ENCODE measurements at places on chromosomes 2 and 18.

- no peak for DNase-seq
Observed at GRCh38 chr2:78486565-78486964, 538.9 kb upstream of the REG3G start.

GRCh38 chr18:24246143-24246542 lies 107.3 kb downstream of the CABYR start:
- no peak for DNase-seq

GRCh38 chr2:133790711-133791110 lies 222.4 kb upstream of the NCKAP5 start:
- no peak for DNase-seq

DNA sequence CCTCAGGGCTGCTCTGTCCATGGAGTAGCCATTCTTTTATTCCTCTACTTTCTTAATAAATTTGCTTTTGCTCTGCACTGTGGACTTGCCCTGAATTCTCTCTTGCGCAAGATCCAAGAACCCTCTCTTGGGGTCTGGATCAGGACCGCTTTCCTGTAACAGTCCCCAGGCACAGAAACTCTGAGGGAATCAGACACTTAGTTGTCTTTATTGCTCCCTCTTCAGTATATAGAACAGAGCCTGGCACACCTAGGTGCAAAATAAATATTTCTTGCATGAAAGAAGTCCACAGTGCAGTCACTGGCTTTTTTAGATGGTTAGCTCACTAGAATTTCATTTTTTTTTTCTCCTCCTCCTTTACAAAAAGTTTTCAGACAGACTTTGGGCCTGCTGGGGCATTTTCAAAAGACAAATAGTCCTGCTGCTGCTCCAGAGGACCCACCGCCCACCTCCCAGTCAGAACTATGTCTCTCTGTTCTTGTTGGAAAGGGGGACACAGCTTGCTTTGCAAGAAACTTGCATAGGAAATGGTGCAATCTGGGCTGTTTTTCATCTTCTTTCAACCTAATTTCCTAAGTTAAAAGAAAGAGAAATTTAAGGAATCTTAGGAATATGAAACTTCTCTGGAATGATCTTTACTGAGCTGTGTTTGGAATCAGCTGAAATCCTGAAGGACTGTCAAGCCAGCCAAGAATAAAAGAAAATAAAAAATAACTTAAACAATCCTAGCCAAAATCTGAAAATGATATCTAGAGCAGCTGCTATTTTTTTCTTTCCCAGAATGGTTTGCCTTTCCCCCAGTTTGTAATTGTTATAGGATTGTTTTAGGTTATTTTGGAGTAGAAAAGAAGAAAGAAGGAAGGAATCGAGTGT lies 31.7 kb upstream of the MAP4K3 start:
- no peak for DNase-seq

- no peak for DNase-seq
Observed at GRCh38 chr2:194015751-194016150, 1641.3 kb upstream of the SLC39A10 start.

GRCh38 chr2:127270663-127271062 lies 23.3 kb downstream of the ERCC3 start:
- no peak for DNase-seq

- no peak for DNase-seq
Observed at GRCh38 chr18:46051731-46052461, 20.2 kb downstream of the PSTPIP2 start.

DNA sequence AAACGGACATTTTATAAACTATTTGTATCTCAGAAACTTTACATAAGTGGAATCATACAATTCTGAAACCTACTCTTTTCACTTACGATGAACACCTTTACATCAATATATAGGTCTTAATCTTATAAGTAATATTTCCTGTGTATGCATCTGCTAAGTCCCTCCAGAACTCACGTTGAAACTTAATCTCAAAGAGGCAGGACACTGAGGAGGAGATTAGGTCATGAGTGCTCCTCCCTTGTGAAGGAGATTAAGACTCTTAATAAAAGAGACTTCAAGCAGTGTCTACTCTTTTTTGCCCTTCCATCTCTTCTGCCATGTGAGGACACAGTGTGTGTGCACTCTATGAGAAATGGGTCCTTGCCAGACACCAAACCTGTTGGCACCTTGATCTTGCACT lies 94.7 kb upstream of the CDKL4 start:
- no peak for DNase-seq

- DNase-seq, result no peak
Observed at GRCh38 chr2:119449521-119449920, 17.9 kb downstream of the TMEM37 start.

DNA sequence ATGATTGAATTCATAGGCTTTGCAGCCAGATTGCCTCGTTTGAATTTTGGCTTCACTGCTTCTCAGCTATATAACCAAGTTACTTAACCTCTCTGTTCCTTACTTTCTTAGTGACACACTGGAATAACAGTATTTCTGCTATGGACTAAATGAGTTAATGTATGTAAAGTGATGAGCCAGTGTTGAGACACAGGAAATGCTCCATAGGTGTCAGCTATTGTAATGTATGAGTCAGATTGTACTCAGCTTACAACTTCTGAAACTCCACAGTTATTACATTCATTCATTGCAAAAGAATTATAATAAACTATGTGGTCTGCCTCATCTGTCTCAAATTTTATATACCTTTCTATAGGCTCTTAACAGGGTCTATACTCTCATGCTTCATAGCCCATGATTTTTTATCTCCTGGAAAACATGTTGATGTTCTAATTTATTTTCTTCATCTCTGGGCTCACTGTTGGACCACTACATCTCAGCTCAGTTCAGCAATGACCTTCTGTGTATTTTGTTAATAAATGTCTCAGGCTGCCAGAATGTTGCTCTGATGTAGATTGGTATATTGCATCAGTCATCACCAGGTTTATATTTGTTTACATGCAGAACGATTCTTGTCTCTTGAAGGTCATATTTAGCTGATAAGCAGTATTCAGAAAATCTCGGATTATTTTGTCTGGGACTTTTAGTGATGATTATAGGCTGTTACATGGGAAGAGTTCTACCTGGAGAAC lies 76.2 kb downstream of the MAP3K20 start:
- no peak for DNase-seq

DNA sequence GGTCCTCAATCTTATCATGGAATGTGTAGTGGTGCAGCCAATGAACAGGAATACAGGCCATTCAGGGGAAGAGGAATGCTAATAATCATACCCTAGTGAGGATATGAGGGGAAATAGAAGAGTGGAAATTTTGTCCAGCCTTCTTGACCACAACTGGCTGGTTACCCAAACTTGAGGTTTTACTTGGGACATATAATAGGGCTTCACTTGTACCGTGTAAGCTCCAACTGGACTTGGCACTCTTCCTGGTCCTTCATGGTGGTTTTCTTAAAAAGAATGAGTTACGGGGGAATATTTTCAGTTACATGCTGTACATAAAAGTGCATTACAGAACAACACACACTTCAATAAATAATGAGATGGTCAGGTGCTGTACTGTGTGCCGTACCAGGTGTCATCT lies 234.9 kb upstream of the RASGRP3 start:
- no peak for DNase-seq

All from stimulated activated CD4-positive, alpha-beta T cell treated with anti-CD3 and anti-CD28 coated beads, Interleukin-1b, Interleukin-23, amount 100 ng/mL, for 1 hour (primary cell).